Stimulated activated CD8-positive, alpha-beta memory T cell treated with anti-CD3 and anti-CD28 coated beads, Interleukin-12 subunit alpha, Interleukin-12 subunit beta, amount 100 ng/mL, for 1 hour (primary cell): ENCODE measurements at places on chromosomes 3 and 15.

- DNase-seq: no peak
These were observed 70.5 kb upstream of the SAMMSON start for GRCh38 chr3:69929019-69929418.

DNA sequence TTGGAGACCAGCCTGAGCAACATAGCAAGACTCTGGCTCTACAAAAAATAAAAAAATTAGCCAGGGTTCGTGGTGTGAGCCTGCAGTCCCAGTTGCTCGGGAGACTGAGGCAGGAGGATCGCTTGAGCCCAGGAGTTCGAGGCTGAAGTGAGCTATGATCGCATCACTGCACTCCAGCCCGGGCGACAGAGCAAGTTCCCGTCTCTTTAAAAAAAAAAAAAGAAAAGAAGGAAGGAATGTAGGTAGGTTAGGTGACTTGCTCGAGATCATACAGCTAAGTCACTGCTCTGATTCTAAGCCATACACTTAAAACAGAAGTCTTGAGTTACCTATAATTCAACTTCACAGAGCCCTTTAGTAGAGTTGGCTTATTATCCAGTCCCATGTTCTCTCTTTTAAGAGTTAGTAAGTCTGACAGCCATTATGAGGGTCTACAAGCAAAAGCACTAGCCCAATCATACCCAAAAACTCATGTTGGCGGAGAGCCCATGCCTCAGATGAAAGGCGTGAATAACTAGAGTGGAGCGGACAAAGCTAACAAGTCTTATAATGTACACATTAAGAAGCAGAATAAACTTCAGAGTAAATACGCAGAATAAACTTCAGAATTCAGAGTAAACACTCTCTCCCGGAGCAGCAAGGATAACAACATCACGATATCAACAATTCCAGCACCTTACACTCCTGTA, 768 bp downstream of the AAGAB start:
- DNase-seq: no peak

DNA sequence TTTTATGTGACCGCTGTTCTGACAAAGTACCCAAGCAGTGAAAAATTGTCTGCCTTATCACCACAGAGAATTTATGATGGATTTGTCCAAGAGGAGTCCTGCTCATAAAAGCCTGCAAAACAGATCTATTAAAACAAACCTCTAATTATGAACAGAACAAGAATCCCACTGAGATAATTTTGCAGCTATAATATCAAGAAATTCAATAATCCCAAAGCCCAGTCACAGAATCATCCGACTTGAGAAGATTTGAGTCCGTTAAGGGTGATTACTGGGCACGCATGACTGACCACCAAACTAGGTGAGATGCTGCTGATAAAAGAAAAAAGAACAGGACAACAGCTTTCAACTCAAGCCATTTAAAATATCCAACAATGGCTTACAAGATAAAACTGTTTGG, 231.0 kb upstream of the WNT5A start:
- DNase-seq: no peak

- no peak for DNase-seq
These were observed 33.8 kb downstream of the EFL1 start for GRCh38 chr15:82228750-82229149.

DNA sequence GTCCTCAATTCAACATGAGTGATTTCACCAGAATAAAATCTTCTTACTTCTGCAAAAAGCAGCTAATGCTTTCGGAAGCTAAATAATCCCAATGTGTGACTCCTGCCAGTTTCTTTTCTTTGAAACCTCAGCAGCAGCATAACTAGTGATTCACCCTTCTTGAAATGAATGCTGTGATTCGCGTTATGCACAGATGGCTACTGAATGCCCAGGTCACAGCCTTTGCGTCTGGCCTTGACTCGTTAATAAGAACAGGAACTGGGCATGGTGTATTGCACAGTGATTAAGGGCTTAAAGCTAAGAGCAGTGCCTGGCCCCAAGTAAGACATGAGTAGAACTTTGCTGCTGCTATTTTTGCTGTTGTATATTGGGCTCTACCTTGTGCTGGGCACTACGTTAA, 19.0 kb downstream of the CGNL1 start:
- DNase-seq: no peak

- no peak for DNase-seq
These were observed 19.5 kb upstream of the NANOGP8 start for GRCh38 chr15:35104526-35105147.

DNA sequence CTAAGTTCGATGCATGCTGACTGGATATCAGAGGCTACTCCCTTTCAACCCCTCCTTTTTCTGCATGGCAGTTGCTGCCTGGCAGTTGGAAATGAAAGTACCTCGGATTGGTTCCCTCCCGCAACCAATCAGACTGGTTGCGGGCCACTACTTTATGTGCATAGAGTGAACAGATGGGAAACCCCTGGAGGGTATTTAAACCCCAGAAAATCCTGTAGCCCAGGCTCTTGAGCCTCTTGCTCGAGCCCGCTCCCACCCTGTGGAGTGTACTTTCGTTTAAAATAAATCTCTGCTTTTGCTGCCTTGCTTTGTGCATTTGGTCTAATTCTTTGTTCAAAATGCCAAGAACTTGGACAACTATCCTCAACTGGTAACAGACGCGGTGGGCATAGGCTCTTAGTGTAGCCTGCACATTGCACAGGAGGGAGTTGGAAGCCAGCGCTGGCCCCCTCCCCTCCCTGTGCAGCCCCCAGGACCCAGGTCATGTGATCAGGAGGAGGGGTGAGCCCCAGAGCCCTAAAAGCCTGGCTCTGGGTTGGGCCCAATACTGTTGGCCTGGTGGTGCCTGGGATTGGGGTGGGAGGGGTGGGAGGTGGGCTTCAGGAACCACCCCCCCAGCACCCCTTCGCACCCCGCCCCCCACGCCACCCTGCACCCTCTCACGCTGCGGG, 26.8 kb downstream of the RHCG start:
- no peak for DNase-seq

DNA sequence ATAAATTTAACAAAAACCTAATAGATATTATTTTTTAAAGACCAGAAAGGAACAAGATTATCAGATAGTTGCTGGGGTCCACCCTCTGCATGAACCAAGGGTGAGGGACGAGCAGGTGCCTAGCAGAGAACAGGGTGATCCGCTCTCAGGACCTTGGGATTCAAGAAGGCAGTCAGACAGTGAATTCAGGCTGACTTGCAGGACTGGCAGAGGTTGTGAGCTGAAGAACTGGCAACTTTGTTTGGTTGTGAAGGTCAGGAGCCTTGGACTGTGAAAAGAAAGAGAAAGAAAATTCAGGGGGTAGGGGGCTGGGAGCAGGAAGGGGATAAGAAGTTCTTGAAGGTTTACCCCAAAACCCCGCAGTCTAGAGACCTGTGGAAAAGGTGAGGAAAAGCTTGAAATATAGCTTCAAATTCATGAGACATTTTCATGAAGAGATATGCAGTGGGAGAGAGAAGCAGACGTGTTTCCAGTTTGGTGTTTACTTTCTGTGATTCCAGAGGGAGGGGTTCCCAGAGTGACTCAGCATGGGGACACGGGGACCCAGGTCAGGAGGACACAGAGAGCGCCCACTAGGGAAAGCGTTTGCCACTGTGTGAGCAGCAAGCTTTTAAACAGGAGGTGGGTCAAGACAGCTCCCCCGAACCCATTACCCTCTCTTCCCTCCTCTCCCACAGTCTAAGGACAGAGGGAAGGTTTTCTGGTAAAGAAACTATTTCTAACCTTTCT, 217.2 kb upstream of the UMPS start:
- DNase-seq: no peak

DNA sequence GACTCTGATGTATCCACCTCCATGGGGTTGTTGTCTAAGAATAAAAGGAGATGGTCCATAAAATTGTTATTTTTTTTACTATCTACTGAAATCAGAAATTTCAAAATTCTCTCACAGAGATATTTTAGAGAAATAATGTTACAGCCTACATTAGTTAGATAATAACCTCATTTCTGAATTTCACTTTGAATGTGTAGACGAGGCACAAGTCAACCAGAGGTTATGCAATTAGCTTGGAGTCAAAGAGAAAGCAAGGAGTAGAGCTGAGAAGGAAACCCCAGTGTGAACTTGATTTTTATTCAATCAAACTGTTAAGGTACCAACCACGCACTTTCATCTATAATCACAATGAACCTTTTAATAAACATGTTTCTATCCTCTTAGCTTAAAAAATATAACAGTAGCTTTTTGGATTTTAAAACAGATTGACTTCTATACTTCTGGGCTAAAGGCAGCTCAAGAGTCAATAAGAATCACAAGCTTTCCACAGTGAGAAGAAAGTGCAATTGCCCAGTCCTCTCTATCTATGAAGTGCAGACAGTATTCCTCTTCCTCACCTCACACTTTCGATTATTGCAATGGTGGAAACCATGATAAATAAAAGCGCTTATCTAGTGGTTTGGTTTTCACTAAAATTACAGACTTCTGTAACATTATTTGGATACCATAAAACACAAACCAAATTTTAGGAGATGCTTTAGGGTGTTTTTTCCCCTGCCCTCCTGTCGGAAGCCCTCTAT, 403.2 kb downstream of the ZBTB20 start:
- no peak for DNase-seq

- no peak for DNase-seq
These were observed 536 bp downstream of the SNAPC5 start for GRCh38 chr15:66496951-66497501.

DNA sequence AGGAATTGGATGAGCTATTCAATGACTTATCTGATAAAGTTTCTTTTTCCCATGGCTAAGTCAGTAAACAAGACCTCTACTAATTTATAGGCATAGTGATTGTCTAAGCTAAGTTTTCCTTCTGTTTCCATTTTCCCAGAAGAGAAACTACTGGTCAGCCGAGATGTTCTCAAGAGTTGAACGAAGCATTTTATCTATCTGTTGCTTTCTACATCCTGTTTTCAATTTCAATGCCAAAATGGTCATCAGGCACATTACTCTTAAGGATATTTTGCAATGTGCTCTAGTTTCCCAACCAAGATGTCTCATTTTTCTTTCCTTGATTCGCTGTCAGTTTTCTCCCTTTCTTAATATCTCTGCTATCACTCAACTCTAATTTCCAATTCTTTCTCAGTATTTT, 228.7 kb downstream of the MBNL1 start:
- DNase-seq: no peak

- DNase-seq: no peak
These were observed 56.2 kb upstream of the DLG1 start for GRCh38 chr3:197354568-197355001.

DNA sequence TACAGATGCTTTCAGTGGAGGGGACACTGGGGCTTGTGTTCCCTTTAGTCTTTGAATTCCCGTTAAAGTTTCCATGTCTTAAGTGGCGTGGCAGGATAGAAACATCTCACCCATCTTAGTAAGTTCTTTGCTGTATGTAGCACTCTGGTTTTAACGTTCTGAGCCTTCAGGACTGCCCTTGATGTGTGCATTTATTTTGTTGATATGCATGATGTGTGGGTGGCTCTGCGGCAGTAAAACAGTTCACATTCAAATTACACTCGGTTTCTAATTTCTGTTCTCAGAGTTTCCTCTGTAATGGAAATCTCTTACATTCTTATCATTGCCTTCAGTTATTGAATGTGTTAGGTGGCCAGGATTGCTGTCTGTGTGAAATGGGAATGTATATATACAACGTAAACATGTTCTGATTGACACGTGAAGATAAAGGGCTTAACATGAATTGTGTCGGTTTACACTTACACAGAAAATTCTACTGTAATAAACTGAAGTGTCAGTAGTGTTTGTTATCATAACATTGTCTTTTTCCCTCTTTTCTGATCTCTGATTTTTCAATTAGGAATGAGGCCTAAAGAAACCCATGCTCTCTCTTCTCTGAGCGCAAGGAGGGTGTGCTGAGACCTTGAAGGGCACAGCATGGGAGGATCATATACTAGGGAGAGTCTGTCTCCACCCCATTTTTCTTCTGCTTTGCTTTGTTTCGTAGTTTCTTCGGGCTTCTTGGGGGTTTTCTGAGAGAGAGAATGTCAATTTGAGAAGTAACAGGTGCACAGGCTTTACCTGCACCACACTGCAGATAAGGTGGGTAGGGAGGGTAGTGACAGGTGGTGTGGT, 51.5 kb downstream of the IGF1R start:
- no peak for DNase-seq

GRCh38 chr3:13281507-13282357, 138.4 kb downstream of the NUP210 start:
- DNase-seq: no peak

DNA sequence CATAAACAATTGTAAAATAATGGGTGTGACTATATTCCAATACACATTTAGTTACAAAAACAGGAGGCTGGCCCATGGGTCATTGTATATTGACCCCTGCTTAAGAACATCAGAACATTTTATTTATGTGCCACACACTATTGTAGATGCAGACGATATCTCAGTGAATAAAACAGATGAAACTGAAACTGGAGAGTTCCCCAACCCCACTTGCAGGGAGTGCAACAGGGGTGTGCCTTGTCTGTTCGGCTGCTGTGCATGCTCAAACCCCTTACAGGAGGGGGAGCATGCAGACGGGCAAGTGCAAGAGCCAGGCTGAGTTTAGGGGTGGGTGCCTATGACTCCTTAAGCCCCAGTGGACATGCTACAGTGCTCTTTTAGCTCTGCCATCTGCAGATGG, 509.6 kb downstream of the IGSF11 start:
- DNase-seq: no peak

DNA sequence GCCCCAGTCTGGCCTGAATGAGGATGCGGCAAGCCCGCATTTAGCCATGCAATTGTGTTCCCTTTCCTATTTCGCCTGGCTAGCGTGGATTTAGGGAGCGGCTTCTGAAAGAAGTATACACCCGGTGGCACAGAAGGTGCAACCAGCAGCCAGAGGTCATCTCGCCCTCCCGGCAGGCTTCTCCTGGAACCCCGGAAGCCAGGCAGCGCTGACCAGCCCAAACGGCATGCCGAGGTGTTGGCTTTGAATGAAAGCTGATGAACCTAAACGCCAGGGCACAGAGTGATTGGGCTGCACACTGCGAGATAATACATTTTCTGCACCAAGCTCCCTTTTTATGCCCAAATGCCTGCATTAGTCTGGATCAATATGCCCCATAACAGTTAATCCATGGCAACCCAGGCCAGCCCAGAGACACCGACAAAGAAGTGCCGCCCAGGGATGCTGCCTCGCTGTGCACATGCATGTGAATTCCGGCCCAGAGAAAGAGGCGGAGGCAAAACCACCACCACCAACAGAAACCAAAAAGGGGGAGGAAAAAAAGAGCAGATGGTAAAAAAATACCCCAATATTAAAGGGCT, 1.4 kb downstream of the SRGAP3 start:
- no peak for DNase-seq

DNA sequence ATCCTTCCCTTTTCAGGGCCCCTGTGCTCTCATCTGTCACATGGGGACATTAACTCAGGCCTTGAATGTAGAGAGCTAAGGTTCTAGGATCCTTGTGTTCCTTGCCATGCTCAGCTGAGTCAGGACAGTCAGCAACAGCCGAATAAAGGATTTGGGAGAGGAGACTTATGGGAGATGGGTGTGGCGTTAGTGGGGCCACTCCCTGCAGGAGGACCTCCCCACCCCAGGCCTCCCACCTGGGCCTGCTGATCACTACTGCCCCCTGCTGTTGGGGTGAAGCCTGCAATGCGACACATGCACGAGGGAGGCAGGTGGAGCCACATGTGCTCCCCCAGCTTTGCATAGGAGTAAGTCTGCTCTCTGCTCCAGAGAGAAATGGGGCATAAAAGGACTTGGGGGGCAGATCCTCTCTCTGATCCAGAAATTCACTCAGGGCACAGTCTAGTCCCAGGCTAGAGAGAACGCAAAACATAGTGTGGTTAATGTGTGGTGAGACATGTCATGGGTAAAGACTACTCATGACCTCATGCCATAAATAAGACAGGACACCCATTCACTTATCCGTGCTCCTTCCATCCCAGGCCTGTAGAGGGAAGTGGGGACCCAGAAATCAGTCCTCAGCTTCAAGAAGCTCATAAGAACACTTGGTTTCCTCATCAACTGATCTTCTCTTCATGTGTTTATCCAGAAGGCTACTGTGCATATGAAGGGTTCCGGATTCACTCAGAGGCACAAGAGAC, 19.4 kb downstream of the RBP1 start:
- DNase-seq: no peak
